ENCODE measurements at places on chromosomes 13 and 19.
A peak's percentile ranks its signal among the peaks of the same experiment; 100 is the strongest.

GRCh38 chr13:79481685-79482052, 714 bp downstream of the NDFIP2 start:
- peak; percentile 36 for DNase-seq

GRCh38 chr13:77269141-77269540, 57.8 kb downstream of the MYCBP2 start:
- DNase-seq = no peak

DNA sequence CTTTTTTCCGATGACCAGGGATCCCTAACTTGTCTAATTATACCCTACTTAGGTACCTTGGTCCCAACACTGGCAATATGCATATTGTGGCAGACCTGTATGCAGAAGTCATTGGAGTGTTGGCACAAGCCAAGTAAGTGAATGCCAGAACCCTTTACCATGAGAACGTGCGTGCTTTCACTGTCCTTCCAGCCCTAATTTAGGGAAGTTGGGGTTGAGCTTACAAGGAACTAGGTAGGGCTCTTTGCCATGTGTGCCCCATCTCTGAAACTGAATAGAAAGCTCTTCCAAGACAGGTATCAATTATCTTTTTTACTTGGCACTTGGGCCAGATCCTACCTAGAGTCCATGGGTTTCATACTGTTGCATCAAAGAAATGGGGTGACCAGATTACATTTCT, 93.2 kb downstream of the FRY start:
- DNase-seq = no peak

- DNase-seq = no peak
Measured at GRCh38 chr13:113604186-113604585, 19.6 kb downstream of the TFDP1 start.

DNA sequence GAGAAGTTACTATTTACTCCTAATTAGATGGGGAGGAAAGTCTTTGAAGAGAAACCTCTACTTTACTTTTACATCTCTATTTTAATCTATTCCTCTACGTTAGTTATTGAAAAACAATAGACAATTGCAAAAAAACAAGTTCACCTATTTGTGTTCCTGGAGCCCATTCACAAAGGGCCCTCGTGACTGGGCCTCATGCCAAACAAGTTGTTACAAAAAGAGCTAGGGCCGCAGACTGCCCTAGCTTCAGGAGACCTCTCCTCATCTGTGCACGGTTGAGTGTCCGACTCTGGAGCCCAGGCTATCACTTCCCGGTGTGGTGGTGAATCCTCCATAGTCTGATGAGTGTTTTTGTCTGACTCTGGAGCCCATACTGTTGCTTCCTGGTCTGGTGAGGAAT, 190.9 kb downstream of the ZNF486 start:
- DNase-seq = no peak

DNA sequence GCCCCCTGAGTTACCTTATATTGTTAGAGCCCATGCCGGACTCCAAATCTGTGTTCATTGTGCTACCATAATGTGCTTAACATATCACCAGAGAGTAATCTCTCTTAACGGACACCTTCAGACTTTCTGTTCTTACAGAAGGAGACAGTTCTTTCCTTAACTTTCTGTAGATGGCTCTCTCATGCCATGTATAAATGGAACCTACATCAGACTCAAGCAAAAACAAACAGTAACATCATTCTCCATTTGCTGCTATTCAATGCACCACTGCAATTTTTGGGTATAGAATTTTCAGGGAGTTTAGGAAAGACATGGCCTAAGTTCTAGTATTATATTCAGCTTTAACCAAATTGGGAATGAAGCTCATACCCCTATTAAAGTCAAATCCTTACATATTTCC, 12.6 kb upstream of the UGGT2 start:
- no peak for DNase-seq

GRCh38 chr13:100129605-100130004, 40.7 kb downstream of the PCCA start:
- DNase-seq = no peak

DNA sequence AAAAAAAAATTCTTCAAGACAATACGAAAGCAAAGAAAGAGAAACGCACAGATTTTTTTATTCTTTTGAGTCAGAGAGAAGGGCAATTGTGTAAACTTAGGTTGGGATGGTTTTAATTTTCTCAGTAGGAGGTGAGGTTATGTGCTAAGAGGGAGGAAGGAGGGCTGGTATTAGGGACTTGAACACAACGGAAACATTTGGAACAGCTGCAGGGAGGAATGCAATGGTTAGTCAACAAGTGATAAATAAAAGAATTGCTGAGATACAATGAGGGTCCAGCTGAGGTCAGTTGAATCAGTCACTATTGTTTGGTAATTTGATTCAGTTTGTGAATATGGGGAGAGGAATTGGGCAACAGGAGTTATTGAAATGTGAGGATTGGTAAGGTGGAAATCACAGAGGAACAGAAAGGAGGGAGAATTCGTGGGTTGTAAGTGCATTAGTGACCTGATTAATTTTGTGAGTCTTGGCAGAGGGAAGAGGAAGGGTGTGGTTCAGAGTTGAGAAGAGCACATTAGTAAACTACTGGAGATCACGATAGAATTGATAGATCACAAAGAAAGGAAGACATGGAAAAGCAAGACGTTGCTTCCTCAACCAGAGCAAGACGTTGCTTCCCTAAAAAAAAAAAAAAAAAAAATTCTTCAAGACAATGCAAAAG, 499.5 kb upstream of the SPRY2 start:
- DNase-seq = no peak

DNA sequence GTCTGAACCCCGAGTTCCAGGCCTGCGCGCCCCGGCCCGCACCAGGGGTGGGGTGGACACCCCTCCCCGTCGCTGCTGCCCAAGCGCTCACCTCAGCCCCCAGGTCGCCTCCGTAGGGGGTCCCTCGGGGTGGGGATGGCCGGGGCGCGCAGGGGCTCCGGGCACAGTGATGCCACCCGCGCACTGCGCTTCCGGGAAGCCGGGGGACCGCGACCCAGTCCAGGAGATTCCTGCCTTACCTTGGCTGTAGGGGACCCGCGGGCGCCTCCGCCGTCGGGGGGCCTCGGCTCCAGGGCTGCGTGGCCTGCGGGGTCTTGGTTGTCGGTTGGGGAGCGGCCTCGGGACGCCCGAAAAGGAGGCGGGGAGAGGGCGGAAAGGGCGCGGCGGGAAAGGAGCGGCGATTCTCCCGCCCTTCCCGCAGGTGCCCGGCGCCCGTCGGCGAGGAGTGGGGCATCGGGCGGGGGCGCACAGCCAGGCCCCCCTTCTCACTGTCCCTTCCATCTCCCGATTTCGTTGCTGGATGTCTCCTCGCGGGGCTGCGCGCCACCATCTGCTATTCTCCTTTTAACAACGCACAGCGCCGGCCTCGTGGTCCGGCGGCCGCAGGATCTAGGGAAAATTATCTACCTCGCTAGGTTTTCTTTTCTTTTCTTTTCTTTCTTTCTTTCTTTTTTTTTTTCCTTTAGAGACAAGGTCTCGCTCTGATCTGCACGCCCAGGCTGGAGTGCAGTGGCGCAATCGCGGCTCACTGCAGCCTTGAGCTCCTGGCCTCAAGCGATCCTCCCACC, at the start of gene KEAP1:
TSS of gene KEAP1 (minus strand) at position 355 of the 788 bp plus-strand sequence. CDS start 3,323 bp downstream, outside the sequence.
- DNase-seq = peak; percentile 12

DNA sequence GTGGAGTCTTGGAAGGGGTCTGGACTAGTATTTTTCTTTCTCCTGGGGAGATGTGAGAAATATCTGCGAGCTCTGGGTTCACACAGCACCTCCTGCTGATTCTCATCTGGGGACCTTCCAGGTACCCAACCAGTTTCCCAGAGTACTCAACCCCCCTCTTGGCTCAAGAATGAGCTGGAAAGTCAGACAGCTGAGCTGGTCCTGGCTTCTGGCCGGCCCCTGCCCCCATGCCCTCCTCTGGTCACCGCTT, 2.2 kb upstream of the PDE4A start:
- no peak for DNase-seq

DNA sequence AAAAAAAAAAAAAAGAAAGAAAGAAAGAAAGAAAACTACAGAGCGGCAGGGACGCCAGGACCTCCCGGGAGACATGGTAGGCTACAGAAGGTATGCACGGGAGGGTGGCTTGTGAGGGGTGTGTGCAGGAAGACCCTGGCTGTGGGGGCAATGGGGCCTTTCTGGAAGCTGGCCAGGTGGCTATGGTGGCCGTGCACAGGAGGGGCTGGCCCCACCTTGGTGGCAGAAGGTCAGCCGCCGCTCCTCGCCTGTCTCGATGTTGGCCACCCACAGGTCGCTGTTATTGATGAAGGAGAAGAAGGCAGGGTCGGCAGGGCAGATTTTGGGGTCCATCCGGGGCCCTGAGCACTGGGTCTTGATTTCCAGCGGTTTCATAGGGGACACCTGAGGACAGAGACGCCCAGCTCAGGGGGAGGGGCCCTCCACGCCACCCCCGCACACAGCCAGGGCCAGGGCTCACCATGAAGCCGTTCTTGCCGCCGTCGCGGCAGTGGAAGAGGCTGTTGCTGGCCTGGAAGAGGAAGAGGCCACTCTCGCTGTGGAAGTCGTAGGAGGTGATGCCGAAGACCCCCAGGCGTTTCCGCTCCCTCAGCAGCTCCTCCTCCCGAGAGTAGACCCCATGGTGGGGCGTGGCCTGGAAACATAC, 19.8 kb downstream of the DPP9 start:
- DNase-seq = no peak

DNA sequence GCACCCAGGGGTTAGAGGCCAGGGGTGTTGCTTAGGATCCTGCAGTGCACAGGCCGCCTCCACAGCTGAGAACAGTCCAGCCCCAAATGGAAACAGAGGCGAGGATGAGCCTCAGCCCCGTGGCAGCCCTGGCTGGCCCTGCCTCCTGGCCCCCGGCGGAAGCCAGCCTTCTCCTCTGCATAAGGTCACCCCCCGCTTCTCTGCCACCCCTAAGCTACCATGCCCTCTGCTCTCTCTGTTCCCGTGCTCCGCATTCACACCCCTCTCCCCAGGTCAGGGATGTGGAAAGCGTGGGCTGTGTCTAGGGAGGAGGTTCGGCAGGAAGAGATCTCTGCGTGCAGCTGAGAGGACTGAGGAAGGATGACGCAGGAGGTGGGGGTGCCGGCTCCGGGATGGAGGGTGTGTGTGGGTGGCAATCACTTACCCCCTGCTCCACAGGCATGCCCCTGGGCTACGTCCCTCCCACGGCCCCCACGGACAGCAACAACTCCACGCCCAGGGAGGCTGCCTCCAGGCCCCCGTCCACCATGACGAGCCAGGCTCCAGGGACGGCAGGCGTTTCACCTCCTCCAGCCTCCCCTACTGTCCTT, 6.0 kb downstream of the SSC5D start:
- DNase-seq = no peak

DNA sequence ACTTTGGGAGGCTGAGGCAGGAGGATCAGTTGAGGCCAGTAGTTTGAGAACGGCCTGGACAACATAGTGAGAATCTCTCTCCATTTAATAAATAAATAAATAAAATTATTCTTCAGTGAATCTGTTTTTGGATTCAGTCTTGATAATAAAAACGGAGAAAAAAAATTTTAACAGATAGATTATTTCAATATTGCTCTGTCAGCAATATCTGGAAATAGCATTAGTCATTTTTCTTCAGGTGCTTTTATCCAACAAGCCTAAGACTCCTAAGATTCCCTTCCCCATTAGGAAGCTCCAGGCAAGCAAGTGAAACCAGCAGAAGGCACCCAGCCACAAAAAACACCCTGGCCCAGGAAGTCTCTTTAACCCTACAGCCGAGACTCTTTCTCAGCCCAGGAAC, 21.3 kb upstream of the LPAR6 start:
- no peak for DNase-seq

- DNase-seq = no peak
Measured at GRCh38 chr13:79673993-79674377, 193.0 kb downstream of the NDFIP2 start.

- DNase-seq = no peak
Measured at GRCh38 chr13:75452564-75452963, 29.4 kb downstream of the TBC1D4 start.

- no peak for DNase-seq
Measured at GRCh38 chr13:98447881-98448641, 128.8 kb downstream of the STK24 start.

All from activated CD4-positive, alpha-beta T cell treated with anti-CD3 and anti-CD28 coated beads, Interleukin-2, amount 50 U/mL, for 1 hour (primary cell).